ENCODE measurements at places on chromosomes 16 and 17.
A peak's percentile ranks its signal among the peaks of the same experiment; 100 is the strongest.

GRCh38 chr17:4590981-4591453 is 6.7 kb downstream of the SMTNL2 start:
- no peak overlapping the region for H3K27ac ChIP-seq
- no peak for DNase-seq
- H3K27me3 ChIP-seq: no peaks in the 10 kb centered on the region
- H3K36me3 ChIP-seq: no peaks in the 10 kb centered on the region
- H3K4me3 ChIP-seq: no peak overlapping the region
- H3K4me1 ChIP-seq: no peaks in the 10 kb centered on the region

- H3K4me1 ChIP-seq: no peaks in the 10 kb centered on the region
- no peak overlapping the region for H3K4me3 ChIP-seq
- H3K27me3 ChIP-seq: no peaks in the 10 kb centered on the region
- no peak overlapping the region for H3K27ac ChIP-seq
Observed at GRCh38 chr16:66562409-66562808, 3.8 kb upstream of the CMTM1 start.

GRCh38 chr17:2689411-2690164 is 22.0 kb downstream of the CLUH start:
- no peaks in the 10 kb centered on the region for H3K27me3 ChIP-seq
- no peak overlapping the region for H3K4me3 ChIP-seq
- H3K27ac ChIP-seq: peak overlapping the region; percentile 44
- no peaks in the 10 kb centered on the region for H3K4me1 ChIP-seq
- DNase-seq: peak; percentile 59

- DNase-seq: no peak
- no peaks in the 10 kb centered on the region for H3K36me3 ChIP-seq
- no peaks in the 10 kb centered on the region for H3K4me1 ChIP-seq
- peak overlapping the region; percentile 70 for H3K27ac ChIP-seq
- no peaks in the 10 kb centered on the region for H3K27me3 ChIP-seq
Observed at GRCh38 chr17:57915985-57916757, 39.0 kb downstream of the CUEDC1 start.

GRCh38 chr16:73159296-73159695 is 111.4 kb upstream of the ZFHX3 start:
- no peak overlapping the region for H3K4me3 ChIP-seq
- H3K4me1 ChIP-seq: no peaks in the 10 kb centered on the region
- H3K27me3 ChIP-seq: no peaks in the 10 kb centered on the region
- H3K36me3 ChIP-seq: no peaks in the 10 kb centered on the region

DNA sequence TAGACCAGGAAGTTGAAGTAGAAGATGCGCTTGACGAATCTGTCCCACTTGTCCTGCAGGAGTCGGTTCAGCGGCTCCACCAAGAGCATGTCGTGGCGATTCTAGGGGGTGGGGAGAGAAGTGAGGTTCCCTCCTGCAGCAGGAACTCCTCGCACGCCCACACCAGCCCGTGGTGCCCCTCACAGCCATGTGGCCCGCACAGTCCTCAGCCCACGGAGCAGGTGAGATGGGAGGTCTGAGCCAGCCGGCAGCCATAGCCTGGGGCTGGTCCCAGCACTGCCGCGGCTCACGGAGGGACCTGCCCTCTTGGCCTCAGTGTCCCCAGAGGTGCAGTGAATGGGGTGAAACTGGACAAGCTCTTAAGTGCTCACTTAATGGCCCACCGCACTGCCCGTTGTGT is 23.4 kb downstream of the TRPV1 start:
- H3K4me3 ChIP-seq: no peak overlapping the region
- no peak overlapping the region for H3K27ac ChIP-seq
- H3K27me3 ChIP-seq: no peaks in the 10 kb centered on the region
- no peak for DNase-seq

- H3K4me3 ChIP-seq: no peak overlapping the region
- H3K36me3 ChIP-seq: no peaks in the 10 kb centered on the region
- no peaks in the 10 kb centered on the region for H3K27me3 ChIP-seq
- DNase-seq: no peak
Observed at GRCh38 chr16:80274576-80275191, 266.1 kb upstream of the DYNLRB2 start.

DNA sequence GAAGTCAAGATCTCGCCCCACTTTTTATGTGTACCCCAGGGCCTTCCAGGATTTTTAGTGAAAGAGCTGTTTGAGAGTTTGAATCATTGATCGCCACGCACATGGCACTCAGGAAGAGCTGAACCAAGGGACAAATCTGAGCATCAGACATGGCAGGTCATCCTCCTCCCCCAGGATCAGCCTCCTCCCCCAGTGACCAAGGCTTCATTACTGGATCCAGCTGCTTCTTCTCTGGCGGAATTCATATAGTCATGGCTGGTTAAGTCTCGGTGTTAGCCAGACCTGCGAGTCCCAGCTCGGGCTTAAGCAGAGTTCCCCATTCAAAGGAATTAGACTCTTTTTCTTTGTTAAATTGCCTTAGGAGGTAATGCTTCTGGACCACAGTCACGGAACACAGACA is 32.5 kb downstream of the CDRT4 start:
- no peaks in the 10 kb centered on the region for H3K36me3 ChIP-seq
- H3K27ac ChIP-seq: peak overlapping the region; percentile 56

DNA sequence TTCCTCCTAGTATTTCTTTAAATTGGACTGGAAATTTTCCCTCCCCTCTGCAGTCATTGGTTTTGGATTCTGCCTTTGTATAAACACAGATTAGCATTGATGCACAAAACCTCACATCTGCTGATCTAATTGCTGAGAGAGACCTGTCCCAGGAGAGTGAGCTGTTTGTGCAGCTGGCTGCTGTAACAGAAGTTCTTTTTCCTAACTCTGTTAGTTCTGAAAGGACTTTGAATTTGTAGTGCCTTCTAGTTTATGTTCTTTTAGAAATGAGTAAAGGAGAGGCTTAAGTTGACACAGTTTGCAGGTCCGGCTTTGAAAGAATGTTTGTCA is 45.2 kb upstream of the KPNB1 start:
- peak overlapping the region; percentile 4 for H3K27ac ChIP-seq
- H3K4me3 ChIP-seq: no peak overlapping the region
- peaks cover 77% of the 10 kb centered on the region for H3K36me3 ChIP-seq
- no peak for DNase-seq
- no peaks in the 10 kb centered on the region for H3K27me3 ChIP-seq

GRCh38 chr17:17950806-17951205 is 21.4 kb downstream of the TOM1L2 start:
- DNase-seq: no peak
- no peak overlapping the region for H3K27ac ChIP-seq
- no peaks in the 10 kb centered on the region for H3K36me3 ChIP-seq
- peaks cover 21% of the 10 kb centered on the region for H3K4me1 ChIP-seq

DNA sequence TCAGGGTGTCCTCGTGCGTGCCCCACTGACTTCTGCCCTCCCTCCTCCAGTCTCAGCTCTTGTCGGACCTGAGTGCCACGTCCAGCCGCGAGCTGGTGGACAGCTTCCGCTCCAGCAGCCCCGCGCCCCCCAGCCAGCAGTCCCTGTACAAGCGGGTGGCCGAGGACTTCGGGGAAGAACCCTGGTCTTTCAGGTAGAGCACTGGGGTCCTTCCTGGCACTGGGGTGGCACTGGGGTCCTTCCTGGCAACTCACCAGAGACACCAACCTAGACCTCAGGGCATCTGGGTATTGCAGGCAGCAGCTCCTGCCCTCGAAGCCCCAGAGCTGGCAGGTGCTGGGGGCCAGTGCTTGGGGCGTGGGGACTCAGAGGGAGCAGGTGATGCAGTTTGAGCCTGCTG is 25.0 kb downstream of the SGSH start:
- DNase-seq: no peak
- no peaks in the 10 kb centered on the region for H3K4me1 ChIP-seq
- H3K36me3 ChIP-seq: no peaks in the 10 kb centered on the region

- no peaks in the 10 kb centered on the region for H3K36me3 ChIP-seq
- no peak overlapping the region for H3K4me3 ChIP-seq
- peak; percentile 4 for DNase-seq
- no peaks in the 10 kb centered on the region for H3K27me3 ChIP-seq
Observed at GRCh38 chr17:6571452-6571781, 15.1 kb upstream of the PITPNM3 start.

DNA sequence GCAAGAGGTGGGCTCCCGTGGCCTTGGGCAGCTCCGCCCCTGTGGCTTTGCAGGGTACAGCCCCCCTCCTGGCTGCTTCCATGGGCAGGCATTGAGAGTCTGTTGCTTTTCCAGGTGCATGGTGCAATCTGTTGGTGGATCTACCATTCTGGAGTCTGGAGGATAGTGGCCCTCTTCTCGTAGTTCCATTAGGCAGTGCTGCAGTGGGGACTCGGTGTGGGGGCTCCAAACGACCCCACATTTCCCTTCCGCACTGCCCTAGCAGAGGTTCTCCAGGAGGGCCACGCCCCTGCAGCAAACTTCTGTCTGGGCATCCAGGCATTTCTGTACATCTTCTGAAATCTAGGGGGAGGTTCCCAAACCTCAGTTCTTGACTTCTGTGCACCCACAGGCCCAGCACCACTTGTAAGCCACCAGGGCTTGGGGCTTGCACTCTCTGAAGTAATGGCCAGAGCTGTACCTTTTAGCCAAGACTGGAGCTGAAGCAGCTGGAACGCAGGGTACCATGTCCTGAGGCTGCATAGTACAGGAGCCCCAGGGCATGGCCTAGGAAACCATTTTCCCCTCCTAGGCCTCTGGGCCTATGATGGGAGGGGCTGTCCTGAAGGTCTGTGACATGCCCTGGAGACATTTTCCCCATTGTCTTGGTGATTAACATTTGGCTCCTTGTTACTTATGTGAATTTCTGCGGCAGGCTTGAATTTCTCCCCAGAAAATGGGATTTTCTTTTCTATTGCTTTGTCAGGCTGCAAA is 6.0 kb downstream of the PRKAR1A start:
- no peak for DNase-seq
- H3K4me3 ChIP-seq: no peak overlapping the region
- H3K27ac ChIP-seq: peak overlapping the region; percentile 97
- H3K36me3 ChIP-seq: peaks cover 48% of the 10 kb centered on the region
- peaks cover 73% of the 10 kb centered on the region for H3K4me1 ChIP-seq

GRCh38 chr17:75937652-75938051 is 3.2 kb downstream of the FBF1 start:
- no peak overlapping the region for H3K4me3 ChIP-seq
- H3K4me1 ChIP-seq: peaks cover 15% of the 10 kb centered on the region
- DNase-seq: no peak

DNA sequence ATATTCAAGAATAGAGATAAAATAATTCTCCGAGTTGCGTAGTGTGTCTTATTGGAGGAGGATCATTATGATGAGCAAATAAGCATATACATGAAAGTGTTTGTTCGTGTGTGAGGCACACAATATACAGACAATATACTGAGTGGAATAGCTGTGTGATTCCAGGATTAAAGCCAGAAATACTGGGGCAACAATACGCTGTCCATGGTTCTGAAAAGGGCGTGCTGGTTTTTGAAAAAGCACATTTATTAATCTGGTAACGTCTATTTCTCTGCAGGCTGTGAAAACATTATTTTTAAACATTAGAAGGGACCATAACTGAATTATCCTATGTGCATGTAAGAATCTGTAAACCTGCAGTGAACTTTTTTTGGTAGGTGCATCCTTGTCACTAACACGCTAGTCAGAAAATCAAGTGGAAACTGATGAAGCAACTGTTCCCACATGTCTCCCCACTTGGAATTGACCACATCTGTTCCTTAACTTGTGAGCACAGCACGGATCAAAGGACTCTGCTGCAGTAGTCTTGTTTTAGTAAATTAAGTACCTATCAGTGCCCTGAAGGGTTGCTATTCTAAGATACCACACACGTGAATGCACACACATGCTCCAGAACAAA is 346.0 kb downstream of the GRIN2A start:
- H3K4me1 ChIP-seq: no peaks in the 10 kb centered on the region
- DNase-seq: no peak
- no peak overlapping the region for H3K27ac ChIP-seq
- no peak overlapping the region for H3K4me3 ChIP-seq
- H3K36me3 ChIP-seq: no peaks in the 10 kb centered on the region

GRCh38 chr17:48575673-48576478 is 2.3 kb downstream of the HOXB4 start:
- H3K4me3 ChIP-seq: no peak overlapping the region
- no peak overlapping the region for H3K27ac ChIP-seq
- peaks cover 13% of the 10 kb centered on the region for H3K4me1 ChIP-seq
- peaks cover 21% of the 10 kb centered on the region for H3K27me3 ChIP-seq
- H3K36me3 ChIP-seq: no peaks in the 10 kb centered on the region

- no peaks in the 10 kb centered on the region for H3K4me1 ChIP-seq
- no peak for DNase-seq
- H3K36me3 ChIP-seq: no peaks in the 10 kb centered on the region
- H3K27ac ChIP-seq: no peak overlapping the region
Observed at GRCh38 chr16:49441366-49441780, 67.8 kb downstream of the C16orf78 start.

DNA sequence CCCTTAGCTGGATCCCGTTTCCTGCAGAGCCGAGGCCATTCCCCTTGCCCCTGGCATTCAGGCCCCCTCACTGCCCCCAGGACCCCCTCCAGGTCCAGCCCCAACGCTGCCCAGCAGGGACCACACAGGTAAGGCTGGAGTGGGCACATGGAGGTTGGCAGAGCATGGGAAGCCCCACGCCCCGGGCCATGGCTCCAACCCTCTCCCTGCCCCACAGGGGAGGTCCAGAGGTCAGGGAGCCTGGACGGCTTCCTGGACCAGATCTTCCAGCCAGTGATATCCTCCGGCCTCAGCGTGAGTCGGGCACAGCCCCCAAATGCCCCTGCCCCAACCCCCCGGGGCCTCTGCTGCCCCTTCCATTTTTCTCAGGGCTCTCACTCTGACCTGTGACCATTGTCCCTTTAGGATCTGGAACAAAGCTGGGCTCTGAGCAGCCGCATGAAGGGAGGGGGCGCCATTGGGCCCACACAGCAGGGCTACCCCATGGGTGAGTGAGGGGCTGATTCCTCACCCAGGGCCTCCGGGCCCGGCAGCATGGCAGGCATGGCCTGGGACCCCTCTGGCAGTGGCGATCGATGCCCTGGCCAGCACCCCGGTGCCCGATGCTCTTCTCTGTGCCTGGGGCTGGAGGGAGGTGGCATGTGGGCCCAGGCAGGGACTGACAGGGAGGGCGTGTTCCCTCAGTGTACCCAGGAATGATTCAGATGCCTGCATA is 18.5 kb upstream of the SMIM5 start:
- H3K27me3 ChIP-seq: no peaks in the 10 kb centered on the region
- DNase-seq: no peak
- H3K27ac ChIP-seq: no peak overlapping the region
- H3K36me3 ChIP-seq: peaks cover 56% of the 10 kb centered on the region

DNA sequence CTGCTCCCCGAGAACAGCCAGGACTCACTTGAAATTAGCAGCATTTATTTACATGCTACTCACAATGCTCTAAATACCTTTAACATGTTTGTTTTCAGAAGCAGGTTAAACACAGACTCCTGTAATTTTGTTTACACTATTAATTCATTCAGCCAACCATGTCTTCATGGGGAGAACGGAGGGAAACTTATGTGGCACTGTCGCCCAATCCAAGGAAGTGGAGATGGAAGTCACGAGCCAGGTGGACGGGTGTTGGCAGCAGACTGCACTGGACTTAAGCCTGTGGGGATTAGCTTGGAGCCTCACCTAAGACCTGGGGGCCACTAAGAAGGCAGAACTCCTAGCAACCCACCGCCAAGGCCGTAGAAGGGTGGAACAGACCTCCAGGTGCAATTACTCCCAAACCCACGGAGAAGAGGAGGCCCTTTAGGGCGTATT is 8.8 kb upstream of the GFAP start:
- H3K4me1 ChIP-seq: no peaks in the 10 kb centered on the region
- no peak overlapping the region for H3K27ac ChIP-seq
- no peak for DNase-seq
- no peaks in the 10 kb centered on the region for H3K27me3 ChIP-seq
- H3K36me3 ChIP-seq: no peaks in the 10 kb centered on the region
